ENCODE measurements at places on chromosomes 1 and 21. TPM values are rescaled to one million over a fixed set of nuclear protein-coding genes. Genes with fewer than 3 reads are reported as not detected.

Gene LCE1A
- not detected for total RNA-seq

Gene CD1D
- not detected for total RNA-seq

Gene CHIT1
- not detected for total RNA-seq

Gene NMNAT1
- total RNA-seq: 2.0 TPM

Gene ABCA4
- 0.09 TPM for total RNA-seq

Gene LYPD8
- total RNA-seq: 0.11 TPM

Gene LDLRAD1
- total RNA-seq: not detected

Gene TMEM54
- total RNA-seq: 27.0 TPM
